ENCODE measurements at places on chromosomes 6 and 20. TPM values are rescaled to one million over a fixed set of nuclear protein-coding genes. Genes with fewer than 3 reads are reported as not detected.

Gene KHDC1
- total RNA-seq = 3.3 TPM

Gene ALDH8A1
- total RNA-seq = 0.46 TPM

Gene PLCB1
- 2.8 TPM for total RNA-seq

Gene LRP11
- 1.8 TPM for total RNA-seq

Gene TBXT
- not detected for total RNA-seq

Gene CCM2L
- not detected for total RNA-seq

Gene PNLDC1
- 0.31 TPM for total RNA-seq

Gene PTCRA
- total RNA-seq = not detected

Gene PTPRK
- 13.4 TPM for total RNA-seq

Gene PLEKHG1
- 4.4 TPM for total RNA-seq

Gene ZNF391
- total RNA-seq = 6.8 TPM

Gene SEMG1
- total RNA-seq = not detected

Gene ZBTB22
- total RNA-seq = 4.5 TPM

Gene TNF
- 115 TPM for total RNA-seq

Gene PCK1
- total RNA-seq = not detected

Gene MPIG6B
- 0.16 TPM for total RNA-seq

Gene HTR1E
- not detected for total RNA-seq

Gene BTNL2
- total RNA-seq = not detected
